NCI-H1048 (cell line): ENCODE measurements at places on chromosomes 6 and 20.

DNA sequence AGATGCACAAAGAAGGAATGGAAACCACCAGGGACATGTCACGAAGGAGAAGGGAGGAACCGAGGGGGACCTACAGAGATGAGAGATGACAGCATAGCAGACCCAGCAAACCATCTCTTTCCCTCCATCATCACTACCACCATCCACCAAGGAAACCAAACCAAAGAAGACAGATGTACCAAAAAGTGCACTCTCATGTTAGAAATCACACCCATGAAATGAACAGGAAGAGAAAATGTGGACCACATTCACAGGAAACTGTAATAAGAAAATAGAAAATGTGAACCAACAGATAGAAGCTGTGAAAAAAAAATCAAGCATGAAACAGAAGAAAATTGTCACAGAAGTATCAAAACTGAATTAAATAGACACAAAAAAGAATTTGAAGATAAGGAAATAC is 672.7 kb downstream of the QKI start:
- no peak for DNase-seq

DNA sequence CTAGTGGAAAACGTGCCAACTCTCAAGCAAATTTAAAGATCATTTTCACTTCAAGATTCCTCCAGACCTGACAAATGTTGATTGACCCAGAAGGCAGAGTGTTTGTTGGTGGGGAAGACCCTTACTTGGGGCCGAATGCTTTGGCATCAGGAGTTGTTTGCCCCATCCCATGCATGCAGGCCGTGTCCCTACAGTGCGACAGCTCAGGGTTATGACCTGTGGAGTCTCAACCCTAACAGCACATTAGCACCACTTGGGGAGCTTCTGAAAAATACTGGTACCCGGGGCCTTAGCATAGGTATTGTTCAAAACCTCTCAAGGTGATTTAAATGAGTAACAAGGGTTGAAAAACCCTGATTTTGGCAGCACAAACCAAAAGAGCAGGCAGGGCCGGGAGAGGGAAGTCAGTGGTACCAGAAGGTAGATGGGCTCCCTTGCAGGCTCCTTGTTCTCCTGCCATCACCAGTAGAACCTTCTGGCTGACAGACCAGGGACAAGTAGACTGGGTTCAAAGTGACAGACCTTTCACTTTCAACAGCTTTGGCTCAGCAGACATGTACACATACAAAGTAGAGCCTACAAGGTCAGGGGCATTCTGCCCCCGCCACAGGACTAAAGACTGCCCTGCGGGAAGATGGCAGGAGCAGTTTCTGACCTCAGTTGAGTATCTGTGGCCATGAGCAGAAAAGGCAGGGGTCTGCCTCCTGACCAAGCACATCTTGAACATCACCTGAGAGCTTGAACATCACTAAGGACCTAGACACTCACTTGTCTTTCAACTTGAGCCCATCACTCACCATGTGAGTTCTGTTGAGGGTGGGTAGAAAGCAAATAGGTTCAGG is 39.6 kb downstream of the PLCG1 start:
- no peak for DNase-seq

- DNase-seq, result no peak
These were observed 165.6 kb downstream of the ATXN1 start for GRCh38 chr6:16595514-16596120.

GRCh38 chr20:60020251-60020650 is 62.0 kb downstream of the CDH26 start:
- no peak for DNase-seq

DNA sequence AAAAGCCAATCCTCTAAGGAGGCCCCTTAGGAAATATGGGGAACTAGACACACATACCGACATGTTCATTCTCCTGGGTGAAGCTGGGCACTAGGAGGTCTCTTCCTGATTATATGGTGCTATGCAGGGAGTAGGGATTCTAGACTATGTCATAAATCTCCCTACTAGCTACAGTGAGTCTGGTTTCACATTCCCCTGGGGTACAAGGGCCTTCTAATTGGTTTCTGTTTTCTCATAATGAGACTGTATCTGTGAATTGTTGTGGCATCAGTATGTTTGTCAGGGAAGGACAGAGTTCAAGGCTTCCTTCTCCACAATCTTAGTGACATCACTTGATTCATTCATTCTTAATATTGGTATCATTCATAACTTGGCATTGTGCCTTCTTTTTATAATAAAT is 103.5 kb downstream of the TINAG start:
- DNase-seq, result no peak

- no peak for DNase-seq
These were observed 247.0 kb downstream of the RIMS1 start for GRCh38 chr6:72133324-72133723.

GRCh38 chr20:61702246-61702645 is 363.4 kb downstream of the TAF4 start:
- no peak for DNase-seq

GRCh38 chr20:34475979-34476736 is 40.1 kb upstream of the DYNLRB1 start:
- no peak for DNase-seq

- no peak for DNase-seq
These were observed 499.8 kb upstream of the PTCHD4 start for GRCh38 chr6:48610846-48611245.

DNA sequence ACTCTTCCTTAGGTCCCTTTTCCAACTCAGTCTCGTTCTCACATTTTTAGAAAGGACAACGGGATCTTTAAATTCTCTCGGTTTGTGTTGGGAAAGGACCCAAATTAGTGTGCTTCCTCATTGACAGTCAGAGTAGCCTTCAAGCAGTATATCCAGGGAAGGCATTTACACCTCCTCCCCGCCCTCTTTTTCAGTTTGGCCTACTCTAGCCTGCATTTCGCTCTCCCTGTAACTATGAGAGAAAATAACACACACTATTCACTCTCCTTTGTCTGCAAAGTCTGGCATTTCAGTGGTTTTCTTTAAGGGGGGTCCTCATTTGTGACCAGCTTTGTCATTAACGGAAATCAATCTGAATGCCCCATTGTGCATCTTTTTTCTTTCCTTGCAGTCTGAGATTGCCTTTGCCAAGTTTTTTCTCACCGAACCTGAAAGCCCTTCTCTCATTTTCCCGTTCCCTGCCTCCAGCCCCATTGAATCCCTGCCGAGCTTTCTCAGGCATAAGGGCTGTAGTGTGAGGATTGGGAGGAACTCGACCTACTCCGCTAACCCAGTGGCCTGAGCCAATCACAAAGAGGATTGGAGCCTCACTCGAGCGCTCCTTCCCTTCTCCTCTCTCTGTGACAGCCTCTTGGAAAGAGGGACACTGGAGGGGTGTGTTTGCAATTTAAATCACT is 393 bp upstream of the FABP7 start:
- no peak for DNase-seq

DNA sequence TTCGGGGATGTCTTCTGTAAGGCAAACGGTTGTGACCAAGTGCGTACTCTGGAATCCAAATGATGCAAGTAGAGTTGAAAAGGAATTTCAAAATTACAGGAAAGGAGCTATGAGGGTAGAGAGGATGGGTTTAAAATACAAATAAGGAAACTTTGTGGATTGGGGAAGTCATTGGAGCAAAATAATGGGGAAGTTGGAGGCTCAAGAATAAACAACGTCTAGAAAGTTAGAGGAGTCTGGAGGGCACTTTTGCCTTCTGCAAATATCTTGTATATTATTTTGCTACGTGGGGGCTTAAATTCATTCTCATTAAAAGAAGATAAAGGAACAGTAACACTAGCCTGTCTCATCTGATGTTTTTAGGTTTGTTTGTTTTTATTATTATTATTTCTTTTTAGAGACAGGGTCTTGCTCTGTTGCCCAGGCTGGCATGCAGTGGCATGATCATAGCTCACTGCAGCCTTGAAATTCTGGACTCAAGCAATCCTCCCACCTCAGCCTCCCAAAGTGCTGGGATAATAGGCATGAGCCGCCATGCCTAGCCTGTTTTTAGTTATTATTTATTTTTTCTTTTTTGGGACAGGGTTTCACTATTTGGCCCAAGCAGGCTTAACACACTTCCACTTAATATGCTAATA is 55.0 kb upstream of the TNFAIP3 start:
- DNase-seq, result no peak

GRCh38 chr6:7865781-7866180 is 44.8 kb downstream of the TXNDC5 start:
- no peak for DNase-seq

DNA sequence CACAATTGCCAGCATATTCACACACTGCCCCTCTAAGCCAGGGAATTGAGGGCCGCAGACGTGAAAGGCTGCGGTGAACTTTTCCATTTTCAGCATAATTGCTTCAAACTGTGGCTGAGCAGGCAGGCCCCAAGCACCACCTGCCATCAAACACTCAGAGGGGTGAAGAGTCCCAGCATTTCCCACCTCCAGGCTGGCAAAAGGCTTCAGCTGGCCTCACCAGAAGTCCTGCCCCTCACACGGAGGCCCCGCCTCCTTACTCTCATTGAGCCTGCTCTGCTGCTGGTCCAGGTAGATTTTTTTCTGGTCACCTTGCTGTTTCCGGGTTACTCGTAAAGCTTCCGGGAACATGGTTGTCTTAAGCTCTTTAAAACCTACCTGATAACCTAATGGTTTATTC is 52.0 kb upstream of the PRELID3B start:
- no peak for DNase-seq
